ENCODE measurements at places on chromosomes 12 and 14.
A peak's percentile ranks its signal among the peaks of the same experiment; 100 is the strongest.

DNA sequence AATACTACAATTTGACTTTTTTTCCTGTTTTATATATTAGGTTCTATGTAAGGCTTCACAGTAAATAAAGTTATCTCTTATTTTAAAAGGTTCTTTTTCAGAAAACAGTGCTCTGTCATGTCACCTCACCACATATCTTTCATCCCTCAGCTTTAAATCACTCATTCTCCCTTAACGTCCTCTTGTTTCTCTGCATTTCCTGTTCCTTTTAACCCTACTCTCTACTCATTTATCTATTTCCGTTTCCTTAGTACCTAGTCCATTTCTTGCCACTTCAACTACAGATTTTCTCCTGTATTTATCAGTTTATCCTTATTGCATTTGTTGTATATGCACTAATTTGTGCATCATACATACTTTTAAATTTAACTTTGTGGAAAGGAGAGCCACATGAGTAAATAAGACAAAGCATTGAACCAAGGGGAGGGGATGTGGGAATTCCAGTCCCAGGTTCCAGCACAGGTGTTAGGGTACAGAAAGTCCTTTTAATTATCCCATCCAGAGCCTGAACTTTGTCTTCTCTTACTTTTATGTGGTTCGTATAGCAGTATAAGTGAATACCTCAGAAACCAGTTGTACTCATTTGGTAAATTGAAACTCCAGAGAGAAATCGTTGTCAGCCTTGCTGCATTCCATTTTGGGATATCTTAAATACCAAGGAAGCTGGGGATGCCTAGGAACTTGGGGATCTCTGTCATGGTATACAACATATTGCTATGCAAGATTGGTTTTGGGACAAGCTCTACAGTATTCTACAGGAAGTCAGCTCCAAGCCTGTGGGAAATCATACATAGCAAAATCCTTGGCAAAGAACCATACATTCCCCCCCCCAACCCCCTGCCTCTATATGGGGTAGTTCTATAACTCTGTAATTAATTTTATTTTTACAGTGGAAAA is 120.5 kb downstream of the DIP2B start:
- no peak for DNase-seq

GRCh38 chr12:11171969-11172675 is 1.1 kb downstream of the SMIM10L1 start:
- DNase-seq = no peak

DNA sequence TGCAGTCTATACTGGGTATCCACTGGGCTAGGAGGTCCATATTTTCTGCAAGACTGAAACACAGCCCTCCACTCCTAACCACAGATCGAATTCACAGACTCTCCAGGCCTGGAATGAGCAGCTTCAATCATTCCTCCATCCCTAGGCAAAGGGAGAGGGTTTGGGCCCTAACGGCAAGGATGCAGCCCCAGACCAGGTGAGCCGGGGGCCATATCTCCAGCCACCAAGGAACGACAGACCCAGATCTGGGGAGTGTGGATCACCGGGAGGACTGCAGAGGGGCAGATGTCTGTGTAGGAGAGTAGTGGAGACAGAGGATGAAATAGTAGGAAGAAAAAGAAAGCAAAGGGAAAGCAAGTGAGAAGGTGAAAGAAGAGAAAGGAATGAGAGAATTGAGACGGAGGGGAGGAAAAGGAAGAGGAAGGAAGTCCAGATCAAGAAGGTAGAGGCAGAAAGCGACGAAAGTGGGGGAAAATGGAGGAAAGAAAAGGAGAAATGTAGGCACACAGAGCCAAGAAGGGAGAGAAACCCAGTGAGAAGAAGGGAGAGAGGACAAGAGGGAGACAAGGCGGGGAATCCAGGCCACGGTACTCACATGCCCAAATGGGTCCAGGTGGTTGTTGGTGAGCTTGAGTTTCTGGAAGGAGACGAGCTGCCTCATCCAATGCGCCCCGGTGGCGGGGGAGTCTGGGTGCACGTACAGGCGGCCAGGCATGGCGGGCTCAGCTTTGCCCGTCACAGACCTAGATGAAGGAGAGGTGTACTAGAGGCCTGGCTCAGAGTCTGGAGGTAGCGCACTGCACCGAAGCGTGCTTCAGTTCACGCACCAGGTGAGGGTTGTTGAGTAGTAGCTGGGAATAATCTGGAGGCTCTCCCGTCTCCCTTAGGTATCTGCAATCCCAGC is 7.7 kb downstream of the TBX5 start:
- no peak for DNase-seq

GRCh38 chr14:105536691-105537579 is 10.6 kb downstream of the TMEM121 start:
- no peak for DNase-seq

GRCh38 chr12:9169979-9170634 is 38.1 kb downstream of the PZP start:
- no peak for DNase-seq

GRCh38 chr14:29222671-29223268 is 456.2 kb downstream of the FOXG1 start:
- peak; percentile 21 for DNase-seq

DNA sequence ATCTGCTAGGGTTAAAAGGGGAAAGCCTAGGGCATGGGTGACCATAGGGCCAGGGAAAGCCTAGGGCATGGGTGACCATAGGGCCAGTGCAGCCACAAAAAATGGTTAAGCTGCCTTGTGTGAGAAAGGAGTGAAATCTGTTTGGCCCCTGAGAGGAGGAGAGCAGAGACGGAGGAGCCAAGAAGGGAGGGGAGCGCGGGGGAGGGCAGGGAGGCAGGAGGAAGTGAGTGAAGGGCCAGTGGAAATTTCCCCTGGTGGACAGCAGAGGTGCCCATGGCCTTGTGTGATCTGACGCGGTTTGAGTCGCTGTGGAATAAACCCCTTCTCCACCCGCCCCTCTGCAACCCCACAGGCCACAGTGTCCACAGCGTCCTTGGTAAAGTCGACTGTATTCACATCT is 618 bp upstream of the AQP6 start:
- no peak for DNase-seq

- DNase-seq = no peak
Observed at GRCh38 chr12:116559162-116559935, at the start of gene MAP1LC3B2. MAP1LC3B2 (plus strand) TSS chr12:116559381; CDS start chr12:116575943, 16,562 bp downstream.

GRCh38 chr14:105484069-105484996 is 2.4 kb upstream of the CRIP1 start:
- no peak for DNase-seq

DNA sequence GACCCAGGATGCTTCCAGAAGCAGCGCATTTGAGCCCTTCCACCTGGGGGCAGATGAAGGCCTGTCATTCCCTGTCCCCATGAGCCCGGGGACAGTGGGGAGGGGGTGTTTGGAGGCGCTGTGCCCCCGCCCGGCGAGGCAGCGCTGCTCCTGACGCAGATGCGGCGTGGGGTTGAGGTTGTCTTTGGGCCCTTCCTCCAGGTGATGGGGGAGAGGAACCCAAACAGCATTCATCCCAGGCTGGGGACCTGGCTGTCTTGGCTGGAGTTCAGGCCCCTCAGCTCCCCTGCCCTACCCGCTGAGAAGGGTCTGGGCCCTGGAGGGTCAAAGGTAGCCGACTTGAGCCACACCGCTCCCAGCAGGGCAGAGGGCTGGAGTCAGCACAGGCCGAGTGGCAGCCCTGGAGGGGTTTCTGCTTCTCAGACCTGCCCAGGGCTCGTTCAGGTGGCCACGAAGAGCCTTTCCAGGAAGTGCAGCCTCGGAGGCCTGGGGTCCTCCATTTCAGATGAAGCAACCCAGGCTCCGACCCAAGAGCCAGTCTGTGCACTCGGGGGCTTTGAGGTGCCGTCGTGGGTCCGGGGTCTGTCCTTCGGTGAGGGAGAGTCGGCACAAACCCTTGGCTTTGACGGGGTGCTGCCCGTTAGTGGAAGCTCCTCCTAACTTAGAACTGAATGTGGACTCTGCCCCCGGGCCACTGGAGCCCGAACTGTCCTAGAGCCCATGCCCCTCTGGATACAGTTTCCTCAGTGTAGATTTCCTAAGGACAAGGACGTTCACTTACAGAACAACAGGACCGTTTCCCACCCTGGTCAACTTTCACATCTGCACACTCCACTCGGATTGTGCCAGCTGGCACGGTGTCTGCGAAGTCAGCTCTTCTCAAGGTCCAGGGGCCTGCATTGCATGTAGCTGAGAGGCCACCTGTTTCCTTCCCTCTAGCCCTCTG is 16.1 kb downstream of the ACADS start:
- no peak for DNase-seq

GRCh38 chr14:106436310-106436905 is 910.0 kb downstream of the TMEM121 start:
- no peak for DNase-seq

DNA sequence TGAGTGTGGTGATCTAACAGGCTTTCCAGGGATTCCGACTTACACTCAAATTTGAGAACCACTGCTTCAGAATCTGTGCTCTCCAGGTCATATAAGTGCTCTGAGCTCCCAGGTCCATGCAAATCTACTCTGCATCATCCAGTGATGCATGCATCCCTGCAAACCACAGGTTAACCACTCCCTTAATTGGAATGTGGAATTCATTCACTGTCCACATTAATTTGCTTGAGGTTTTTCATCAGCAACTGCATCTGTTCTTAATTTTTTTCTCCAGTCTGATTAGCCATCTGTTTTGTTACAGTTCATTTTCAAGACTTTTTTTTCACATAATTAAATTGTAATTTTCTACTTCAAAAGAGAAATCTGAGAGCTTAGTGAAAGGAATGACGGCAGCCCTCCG is 43.4 kb upstream of the RIN3 start:
- DNase-seq = peak; percentile 84

GRCh38 chr12:94705676-94706075 is 55.3 kb upstream of the TMCC3 start:
- no peak for DNase-seq

DNA sequence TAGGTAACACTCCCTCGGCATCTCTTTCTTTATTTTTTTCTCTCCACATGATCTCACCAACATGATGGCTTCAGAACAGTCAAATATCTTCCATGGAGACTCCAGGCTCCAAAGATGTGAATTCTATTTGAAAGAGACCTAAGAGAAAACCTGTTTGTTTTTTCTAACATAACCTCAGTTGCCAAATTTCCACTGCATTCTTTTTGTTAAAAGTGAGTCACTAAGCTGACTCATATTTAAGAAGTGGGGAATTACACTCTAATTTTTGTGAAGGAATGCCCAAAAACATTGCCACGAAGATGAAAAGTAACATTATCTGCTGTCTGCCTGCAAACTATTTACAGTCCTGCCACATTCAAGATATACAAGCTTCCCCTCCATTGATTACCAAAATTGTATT is 1337.6 kb downstream of the LRFN5 start:
- no peak for DNase-seq

- no peak for DNase-seq
Observed at GRCh38 chr12:50695961-50696360, 67.9 kb upstream of the ATF1 start.

DNA sequence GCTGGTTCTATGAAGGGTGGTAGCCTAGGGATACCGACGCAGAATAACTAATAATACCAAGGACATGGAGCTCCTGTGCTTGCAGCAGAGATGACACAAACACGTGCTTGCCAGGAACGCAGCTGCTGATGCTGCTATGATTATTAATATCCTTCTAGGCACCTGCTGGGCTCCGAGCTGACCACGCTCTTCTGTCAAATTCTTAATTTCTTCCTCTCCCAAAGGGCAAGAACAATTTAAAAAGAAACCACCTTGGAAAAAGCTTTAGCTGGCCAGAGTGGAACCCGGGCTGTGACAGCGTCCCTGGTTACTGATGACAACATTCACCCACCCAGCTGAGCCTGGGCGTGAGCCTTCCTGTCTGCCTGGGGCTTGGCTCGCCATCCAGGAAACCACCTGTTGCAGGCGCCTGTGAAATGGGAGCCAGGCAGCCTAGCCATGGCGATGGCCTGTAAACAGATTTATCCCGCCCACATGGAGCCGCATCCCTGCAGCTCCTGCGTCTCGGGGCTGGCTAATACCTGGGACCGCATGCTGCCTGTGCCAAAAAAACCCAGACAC is 28.8 kb downstream of the CLMN start:
- DNase-seq = no peak

GRCh38 chr14:92341791-92342190 is 18.8 kb downstream of the SLC24A4 start:
- DNase-seq = no peak

DNA sequence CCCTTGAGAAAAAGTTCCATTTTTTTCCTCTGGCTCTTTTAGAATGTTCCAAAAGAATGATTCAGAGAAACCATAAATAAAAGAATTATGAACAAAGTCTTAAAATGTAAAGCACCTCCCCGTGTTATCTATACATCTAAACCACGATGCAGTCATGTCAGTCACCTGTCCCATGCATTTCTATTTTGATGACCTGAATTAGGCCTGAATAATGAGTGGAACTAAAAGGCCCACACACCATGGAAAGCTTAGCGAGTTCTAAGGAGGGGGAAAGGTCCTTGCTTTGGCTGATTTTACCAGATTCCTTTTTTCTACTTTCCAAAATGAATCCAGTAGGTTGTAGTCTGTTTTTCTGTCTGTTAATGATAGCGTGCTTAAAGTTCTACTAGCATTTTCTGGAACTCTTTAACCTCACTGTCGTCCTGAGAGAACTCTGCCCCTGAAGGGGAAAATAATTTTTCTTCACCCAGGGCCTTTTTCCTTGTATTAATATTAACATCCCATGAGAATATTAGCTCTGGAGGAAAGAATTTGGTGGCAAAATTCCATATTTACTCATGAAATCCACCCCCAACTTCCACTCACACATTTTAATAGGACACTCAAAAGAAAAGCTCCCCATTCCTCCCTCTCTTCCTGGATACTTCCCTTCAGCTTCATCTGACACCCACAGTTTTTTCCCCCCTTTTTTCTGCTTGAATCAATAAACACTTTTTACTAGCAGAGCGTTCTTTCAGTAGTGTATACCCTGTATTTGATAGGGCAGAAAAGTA is 266.3 kb upstream of the DIO2 start:
- no peak for DNase-seq

- no peak for DNase-seq
Observed at GRCh38 chr12:89863493-89863938, 154.9 kb upstream of the ATP2B1 start.

DNA sequence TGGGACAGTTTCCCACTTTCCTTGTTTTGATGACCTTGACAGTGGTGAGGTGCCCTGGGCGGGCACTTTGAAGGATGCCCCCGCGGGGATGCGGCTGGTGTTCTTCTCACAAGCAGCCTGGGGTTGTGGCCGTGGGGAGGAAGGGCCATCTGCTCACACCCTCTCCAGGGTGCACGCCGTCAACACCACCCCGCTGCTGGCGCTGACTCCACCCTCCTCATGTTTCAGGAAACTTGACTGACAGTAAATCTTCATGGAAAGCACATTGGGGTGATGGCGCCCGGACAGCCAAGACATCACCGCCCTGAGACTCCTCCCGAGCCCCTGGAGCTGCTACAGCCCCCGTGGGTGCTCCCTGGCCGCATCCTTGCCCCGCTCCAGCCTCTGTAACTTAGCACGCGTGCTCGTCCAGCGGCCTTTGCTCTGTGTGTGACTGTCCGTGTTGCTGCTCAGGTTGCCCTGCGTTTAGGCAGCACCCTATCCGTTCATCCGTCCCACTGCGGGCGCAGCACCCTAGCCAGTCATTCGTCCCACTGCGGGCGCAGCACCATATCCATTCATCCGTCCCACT is 150.2 kb upstream of the C14orf180 start:
- DNase-seq = no peak

DNA sequence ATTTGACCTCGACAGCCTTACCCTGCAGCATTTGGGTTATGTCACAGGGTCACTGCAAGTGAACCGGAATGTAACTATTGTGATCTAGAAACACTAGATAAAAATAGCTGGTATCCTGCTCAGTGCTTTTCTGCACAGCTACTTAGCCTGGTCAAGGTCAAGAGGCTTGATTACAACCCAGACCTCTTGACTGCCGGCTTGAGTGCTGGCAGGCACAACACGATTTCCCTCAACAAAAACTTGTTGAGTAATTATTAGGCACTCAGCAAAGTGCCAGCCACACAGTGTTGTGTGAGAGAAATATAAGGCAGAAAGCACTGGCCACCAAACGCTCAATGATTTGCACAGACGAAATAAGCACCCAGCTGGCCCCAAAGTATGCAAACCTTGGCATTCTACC is 156.7 kb downstream of the NUAK1 start:
- no peak for DNase-seq
